HL-60 (cell line): ENCODE measurements at places on chromosomes 7 and 10.

DNA sequence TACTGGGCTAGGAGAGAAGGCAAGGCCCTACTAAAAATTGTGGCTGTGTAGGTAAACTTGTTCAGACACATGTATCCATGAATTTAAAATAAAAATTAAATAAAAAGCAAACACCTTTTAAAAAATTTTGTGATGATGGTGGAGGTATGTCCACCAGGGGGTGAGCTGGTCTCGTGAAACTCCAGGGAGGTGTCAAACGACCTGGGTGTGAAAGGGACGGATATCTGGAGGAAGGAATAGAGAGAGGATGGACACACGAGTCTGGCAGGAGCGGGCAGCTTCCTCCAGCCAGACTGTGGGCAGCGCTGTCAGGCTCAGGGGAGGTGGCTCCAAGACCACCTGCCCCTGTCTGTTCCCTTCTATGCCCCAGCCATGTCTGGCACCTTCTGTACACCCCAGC is 34.8 kb upstream of the DMBT1 start:
- DNase-seq: no peak

GRCh38 chr7:133355325-133355708 is 102.4 kb downstream of the EXOC4 start:
- no peak for DNase-seq

GRCh38 chr10:79994556-79994955 is 45.7 kb upstream of the SFTPD start:
- DNase-seq: no peak

DNA sequence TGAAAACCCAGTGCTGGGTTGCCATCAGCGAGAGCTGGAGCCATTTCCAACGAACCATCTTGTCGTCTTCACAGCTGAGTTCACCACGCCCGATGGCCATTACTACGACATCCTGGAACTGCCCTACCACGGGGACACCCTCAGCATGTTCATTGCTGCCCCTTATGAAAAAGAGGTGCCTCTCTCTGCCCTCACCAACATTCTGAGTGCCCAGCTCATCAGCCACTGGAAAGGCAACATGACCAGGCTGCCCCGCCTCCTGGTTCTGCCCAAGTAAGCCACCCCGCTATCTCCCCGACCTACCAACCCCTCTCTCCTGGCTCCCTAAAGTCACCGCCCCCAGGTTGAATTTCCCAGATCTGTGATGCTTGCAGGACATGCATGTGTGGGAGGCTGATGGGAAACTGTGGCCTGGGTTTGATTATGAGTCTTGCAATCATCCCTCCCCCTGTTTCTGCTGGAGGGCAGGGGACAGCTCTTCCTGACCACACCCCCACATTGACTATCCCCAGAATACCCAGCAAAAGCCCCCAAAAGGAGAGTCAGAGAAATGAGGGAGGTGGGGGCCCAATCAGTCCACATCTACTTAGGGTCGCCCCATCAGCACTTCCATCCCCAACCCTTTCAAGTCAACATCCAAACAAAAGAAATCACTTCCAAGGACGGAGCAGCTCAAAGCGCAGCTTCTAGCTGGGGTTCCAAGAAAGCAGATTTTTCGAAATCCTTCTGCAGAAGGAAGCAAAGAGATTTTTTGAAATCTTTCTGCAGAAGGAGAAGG is 6.9 kb downstream of the SERPINE1 start:
- no peak for DNase-seq

DNA sequence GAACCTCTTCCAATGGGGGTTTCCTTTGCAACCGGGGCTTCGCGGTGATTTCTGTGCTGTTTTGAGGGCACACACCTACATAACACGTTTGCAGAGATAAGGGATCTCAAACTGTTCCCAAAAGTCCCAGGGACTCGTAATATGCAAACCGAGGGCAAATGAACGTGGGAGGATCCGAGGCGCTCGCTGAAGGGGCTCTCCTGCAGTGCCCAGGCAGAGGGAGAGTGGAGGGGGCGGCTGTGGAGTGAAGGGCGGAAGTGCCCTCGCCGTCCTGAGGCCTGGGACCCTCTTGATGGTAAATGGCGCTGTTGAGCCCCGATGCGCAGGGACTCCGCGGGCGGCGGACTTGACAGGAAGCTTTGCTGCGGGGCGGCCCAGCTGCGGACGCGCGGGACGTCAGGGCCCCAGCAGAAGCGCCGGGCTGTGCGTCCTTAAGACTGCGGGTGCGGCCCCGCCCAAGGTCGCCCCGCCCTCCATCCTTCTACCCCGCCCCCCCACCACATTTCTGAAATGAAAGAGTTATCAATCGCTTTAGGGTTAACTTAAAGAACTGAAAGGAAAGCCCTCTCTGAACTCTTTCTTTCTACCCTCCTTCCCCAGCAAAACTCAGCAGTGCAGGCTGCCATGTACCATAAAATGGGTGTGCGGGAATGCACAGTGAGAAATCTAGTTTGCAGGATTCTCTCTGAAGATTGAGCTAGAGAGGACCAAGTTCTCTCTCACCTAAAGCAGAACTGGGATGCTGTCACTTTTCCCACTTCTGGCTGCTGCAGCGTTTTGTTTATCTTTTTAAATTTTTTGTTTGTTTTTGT is 151.8 kb upstream of the YAE1 start:
- DNase-seq: peak; percentile 4

DNA sequence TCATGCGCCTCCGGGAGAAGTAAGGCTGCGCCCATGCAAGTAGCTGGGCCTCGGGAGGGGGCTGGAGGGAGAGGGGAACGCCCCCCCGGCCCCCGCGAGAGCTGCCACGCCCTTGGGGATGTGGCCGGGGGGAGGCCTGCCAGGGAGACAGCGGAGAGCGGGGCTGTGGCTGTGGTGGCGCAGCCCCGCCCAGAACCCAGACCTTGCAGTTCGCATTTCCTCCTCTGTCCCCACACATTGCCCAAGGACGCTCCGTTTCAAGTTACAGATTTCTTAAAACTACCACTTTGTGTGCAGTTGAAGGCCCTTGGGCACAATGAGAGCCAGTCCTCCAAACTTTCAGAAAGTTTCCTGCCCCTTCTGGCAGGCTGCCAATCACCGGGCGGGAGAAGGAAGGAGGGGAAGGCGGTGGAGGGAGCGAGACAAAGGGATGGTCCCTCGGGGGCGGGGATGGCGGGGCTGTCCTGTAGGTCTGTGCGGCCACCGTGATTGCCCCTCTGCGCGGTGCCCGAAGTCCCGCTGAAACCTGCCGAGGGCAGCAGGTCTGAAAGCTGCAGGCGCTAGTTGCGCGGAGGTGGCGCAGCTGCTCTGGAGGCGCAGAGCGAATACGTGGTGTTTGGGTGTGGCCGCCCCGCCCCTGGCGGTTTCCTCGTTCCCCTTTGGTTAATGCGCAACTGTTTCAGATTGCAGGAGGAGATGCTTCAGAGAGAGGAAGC is 2.1 kb downstream of the VIM start:
- DNase-seq: peak; percentile 75

DNA sequence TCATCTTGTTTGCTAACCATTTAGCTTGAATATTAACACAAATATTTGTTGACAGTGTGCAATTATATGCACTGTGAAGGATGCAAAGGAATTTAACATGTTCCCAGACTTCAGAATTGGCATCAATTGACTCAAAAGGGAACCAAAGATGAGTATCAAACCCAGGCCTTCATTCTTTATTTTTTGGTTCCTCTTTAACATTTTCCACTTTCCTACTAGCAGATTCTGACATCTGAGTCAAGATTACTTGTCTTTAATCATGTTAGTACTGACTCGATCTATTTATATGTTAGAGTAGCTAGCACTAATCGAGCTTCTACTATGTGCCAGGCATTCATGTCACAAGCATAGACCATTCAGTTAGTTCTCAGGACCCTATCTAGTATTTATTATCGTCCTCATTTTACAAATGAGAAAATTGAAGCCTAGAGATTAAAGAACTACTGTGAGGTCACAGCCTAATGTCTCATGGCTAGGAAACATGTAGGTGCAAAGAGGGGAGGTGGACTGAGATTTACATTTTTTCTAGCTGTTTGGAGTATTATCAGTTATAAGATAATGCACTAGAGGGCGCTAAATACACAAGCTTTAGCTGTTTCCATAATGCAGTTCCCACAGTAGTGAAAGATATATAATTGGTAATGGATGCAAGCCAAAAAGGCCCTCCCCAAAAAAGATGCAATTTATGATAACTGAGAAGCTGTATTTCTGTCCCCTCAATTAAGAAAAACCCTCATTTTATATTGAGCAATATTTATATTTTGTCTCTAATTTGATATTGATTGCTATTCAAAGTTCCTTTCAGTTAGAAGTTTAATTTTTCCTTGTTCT is 32.9 kb upstream of the KMT2E start:
- DNase-seq: peak; percentile 24

DNA sequence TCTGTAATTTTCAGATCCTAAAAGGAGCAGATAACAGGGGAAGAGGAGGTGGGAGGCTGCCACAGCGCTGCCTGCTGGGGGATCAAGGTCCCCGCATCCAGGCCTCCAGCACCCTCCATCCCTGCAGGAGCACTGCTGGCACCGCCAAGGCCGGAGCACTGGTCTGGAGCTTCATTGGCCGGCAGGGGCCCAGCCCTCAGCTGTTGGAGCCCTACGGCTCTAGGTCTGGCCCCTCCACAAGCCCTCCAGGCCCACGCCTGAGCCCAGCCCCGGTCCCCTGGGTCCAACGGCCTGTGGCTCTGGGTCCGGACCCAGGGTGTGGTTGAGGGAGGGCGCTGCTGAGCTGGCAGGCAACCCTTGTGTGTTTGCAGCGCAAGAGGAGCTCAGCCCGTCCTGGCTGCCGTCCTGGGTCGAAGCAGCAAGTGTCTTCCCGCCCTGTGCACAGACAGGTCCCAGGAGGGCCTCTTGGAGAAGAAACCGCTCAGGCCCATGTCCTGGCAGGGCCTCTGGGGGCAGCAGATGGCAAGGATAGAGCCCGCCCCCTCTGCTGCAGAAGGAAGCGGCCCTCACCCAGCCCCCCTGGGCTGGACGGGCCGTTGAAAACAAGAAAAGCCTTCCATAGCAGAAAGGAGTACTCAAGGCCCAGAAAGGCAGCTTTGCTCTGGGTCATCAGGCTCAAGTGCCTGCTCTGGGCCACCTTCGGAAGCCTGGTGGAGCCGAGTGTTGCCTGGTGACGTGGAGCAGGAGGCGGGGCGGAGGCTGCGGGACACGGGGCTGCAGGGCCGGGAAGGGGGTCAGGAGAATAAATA is 54.3 kb upstream of the TNRC18 start:
- no peak for DNase-seq

GRCh38 chr7:107890493-107890961 is 456 bp upstream of the DLD start:
- DNase-seq: peak; percentile 5

DNA sequence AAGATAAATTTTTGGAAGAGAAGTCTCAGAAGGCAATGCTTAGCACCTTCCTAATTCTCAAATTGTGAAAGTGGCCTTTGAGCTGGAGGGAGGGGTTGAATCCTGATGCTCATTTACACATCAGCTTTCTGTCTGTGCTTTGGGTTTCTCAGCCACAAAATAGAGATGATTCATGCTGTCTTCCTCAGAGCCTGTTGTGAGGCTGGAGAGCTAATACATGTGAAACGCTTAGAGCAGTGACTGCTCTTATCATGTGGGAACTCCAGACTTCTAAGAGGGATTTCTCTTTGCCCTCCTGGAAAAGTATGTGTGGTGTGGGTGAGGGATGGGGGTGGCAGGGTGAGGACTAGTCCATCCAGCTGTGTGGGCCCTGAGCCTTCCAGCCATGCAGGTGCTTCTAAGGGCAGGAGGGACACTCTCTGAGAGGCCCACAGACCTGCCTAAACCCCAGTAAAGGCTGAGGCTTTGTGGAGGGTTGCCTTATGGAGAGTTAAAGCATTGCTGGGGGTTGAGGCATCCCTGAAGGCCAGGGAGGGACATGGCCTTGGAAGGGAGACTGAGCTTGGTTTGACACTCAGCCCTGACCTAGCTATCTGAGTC is 4.8 kb upstream of the EVX1 start:
- DNase-seq: no peak

DNA sequence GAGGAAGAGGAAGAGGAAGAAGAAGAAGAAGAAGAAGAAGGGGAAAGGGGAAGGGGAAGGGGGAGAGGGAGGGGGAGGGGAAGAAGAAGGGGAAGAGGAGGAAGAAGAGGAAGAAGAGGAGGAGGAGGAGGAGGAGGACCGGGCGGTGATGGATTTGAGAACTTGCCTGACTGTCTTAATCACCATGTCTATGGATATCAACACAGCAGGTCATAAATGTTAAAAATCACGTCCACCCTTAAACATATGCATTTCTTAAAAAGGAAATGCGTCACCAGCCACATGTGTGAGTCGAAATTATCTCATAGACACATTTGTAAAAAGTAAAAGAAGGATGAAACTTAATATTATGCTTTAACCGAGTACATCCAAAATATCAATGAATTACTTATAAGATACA is 42.1 kb upstream of the INSIG1 start:
- peak; percentile 6 for DNase-seq

DNA sequence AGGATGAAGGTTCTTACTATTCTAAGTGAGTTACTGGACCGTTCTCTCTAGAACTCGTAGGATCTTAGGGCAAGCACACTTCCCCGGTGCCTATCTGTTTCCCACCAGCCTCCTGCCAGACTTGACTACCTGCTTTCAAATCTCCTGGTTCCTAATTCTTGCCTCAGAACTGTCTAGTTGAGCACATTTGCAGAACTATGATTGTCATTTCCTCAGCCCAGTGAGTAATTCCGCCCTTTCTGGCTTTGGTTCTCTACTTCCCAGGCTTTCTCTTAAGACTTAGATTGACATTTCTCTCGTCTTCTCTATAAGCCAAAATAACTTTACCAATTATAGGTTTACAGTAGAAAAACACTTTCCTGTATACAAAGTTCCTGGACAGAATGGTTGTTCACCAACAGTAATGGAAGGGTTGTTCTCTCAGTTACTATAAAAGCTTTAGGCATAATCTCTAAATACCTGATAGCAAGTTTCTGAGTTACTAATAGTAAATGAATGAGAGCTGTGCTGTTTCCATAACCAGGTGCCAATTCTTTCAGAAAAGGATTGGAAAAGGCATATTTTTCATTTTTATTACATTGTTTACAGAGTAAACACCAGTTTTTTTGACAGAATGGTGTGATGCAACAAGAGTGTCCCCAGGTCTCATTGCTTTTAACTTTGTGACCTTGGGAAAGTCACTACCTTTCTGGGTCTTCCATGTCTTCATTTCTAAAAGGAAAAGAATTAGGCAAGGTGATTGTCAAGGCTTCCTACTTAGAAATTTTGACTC is 41.1 kb downstream of the PLEKHA8 start:
- DNase-seq: no peak

GRCh38 chr7:158097453-158098124 is 490.0 kb downstream of the PTPRN2 start:
- DNase-seq: no peak

- no peak for DNase-seq
Observed at GRCh38 chr7:25611196-25611595, 382.9 kb upstream of the NPVF start.

DNA sequence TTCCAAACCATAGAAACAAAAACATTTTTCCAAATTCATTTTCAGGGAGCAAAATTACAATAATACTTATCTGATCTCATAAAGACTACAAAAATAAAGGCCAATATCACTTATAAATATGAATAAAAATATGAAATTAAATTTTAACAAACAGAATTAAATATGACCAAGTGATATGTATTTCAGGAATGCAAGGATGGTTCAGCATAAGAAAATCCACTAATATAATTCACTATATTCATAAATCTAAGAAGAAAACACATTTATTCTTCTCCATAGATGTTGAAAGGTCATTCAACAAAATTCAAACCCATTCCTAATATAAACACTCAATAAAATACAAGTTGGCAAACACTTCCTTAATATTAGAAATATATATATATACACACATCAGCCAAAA is 115.2 kb upstream of the TMEM168 start:
- no peak for DNase-seq

GRCh38 chr7:93030605-93031225 is 87.1 kb downstream of the SAMD9 start:
- DNase-seq: no peak
